ENCODE measurements at places on chromosomes 2 and 18. TPM values are rescaled to one million over a fixed set of nuclear protein-coding genes. Genes with fewer than 3 reads are reported as not detected.

The GPR45 gene
- not detected for total RNA-seq

The PRSS56 gene
- total RNA-seq = not detected

DNA sequence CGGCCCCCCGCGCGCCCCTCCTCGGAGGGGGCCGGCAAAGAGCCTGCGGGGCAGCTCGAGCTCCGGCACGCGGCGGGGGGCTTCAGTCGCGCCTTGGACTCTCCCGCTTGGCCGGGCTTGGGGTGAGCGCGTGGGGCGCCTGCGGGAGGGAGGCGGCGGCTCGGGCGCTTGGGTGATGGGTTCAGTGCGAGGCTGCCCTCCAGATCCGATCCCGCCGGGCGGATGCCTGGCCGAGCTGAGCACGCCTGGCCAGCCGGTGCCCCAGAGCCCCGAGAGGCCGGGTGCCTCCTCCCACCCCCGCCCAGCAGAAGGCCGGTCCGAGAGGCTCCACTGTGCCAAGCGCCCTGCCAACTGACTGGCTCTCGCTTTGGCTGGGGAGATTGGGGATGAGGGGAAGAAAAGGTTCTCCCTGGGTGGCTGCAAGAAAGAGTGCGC lies 273 bp upstream of the NXPH2 start:
- peak; percentile 50 for DNase-seq

- DNase-seq = no peak
Observed at GRCh38 chr2:53021292-53021691, 746.3 kb upstream of the CHAC2 start.

DNA sequence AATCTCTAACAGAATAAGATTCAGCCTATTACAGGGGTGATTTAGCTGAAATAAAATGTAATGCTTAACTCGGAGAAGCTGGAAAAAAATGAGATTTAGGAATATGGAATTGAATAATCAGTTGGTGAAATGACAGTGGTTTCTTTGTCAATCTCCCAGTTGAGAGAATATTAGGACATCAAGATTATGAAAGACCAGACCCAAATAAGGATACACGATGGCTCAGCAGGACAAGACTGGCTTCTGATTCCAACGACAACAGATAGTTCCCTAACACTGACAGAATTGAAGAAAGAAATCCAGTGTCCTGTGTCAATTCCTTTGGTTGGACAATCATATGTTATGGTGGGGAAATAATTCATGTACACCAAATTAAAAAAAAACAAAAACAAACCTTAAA lies 55.8 kb downstream of the HRH4 start:
- no peak for DNase-seq

- no peak for DNase-seq
Observed at GRCh38 chr18:63210521-63210920, 109.0 kb downstream of the BCL2 start.

DNA sequence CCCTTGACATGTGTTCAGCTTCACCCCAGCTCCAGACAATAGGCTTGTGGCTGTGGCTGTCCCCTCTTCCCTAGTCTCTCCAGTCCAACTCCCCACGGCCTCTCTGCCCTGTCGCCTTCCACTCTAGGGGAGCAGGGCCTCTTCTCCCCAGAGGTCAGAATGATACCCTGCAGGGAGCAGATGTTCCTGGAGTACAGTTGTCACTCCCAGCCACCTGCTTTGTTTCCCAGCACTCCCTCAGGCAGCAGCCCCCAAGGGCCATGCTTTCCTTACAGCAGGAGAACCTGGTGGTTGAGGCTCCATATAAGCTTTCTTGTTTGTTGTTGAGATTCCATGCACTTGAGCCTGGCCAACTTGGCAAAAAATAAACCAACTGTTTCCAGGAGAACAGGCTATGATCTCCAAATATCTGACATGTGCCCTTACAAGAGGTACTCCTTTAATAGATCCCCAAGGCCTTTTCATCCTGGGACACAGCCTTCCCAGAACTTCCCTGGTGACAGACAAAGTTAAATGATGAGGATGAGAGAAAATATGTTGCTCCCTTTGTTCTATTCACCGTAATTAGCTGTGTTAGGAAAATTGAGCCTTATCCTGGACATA lies 45.1 kb downstream of the DPYSL5 start:
- DNase-seq = no peak
